ENCODE measurements at places on chromosomes 13 and 19.

- DNase-seq = peak; percentile 76
Observed at GRCh38 chr13:51793570-51794271, 10.2 kb downstream of the DHRS12 start.

- no peak for DNase-seq
Observed at GRCh38 chr13:82947683-82948082, 934.6 kb downstream of the SLITRK1 start.

DNA sequence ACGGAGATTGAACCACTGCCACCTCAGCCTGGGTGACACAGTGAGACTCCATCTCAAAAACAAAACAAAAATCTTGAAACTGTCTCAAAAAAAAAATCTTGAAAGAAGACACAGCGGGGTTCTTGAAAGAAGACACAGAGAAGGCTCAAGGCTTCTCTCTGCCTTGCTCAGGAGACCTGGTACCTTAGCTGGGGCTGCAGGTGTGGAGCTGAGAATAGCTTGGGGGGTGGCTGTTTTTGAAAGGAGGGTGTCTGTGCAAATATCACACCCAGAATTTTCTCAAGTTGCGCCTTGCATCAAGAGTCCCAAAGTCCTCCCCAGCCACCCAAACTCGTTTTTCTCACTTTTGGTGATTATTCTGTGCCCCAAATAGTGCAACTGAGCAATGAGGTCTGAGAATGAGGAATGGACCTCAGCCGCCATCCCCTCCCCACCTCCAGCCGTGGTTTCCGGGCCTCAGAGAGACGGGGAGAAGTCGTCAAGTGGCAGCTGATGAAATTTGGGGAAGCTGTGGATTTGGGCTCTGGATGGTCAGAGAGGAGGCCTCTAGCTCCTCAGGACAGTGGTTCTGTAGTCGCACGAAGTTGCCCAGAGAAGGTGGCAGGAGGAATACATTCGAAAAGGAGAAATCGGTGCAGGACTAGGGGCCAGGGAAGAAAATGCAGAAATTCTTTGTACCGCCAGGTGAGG is 8.8 kb downstream of the S1PR2 start:
- no peak for DNase-seq

DNA sequence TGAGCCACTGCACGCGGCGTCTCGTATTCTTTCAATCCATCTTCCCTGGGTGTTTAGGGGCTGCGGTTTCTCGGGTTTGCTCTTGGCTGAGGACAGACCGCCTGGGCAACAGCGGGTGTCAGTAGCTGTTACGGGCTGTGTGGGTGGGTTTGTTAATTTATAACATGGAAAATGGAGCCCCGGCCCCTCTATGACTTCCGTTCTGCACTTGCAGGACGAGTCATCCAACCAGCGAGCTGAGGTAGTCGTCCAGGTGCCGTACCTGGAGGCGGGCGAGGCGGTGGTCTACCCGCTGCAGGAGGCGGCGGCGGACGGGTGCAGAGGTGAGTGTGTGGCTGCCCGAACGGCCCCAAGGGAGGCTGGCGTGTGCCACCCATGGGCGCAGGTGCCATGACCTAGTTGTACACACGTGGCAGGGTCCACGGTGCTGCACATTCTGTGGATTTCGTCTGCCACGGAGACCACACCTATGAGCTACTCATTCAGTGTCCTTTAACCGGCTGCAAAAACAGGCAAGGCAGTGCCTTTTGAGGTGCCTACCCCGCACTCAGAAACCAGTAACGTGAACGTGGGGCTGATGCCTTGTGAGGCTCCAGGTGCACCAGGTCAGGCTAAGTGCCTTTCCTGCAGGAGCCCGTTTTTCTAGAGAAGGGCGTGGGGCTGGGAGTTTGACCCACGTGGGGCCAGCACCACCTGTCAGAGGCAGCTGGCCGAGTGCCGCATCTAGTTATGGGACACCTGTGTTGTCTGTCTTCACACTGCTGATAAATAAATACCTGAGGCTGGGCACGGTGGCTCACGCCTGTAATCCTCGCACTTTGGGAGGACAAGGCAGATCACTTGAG is 10.9 kb downstream of the POLR2E start:
- DNase-seq = peak; percentile 52

DNA sequence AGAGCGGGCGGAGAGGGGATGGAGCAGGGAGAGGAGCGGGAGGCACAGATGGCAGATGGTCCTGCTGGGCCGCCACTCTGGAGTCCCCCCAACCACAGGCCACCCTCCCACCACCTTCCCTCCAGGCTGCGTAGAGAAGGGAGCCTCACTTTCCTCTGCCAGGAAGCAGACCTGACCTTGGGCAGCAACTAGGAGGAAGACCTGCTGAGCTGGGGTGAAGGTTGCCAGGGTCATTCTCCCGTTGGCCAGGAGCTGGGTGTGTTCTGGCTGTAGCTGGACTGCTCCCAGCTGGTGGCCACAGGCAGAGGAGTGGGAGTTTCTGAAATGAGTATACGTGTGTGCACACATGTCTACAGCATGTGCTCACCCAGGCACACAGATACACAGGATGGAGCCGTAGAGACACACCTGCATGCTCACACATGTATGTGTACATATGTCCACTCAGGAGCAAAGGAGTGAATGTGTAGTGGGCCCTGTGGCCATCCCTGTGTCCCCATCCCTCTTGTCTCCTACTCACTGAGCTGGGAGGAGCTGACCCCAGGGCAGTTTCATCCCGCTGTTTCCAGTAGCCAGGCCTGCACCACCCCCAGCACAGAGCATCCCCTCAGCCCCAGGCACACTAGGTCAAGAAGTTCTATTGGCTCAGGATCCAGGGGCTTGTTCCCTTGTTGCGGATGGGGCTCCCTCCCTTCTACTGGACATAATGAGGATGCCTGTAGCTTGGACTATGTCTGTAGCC is 53.0 kb downstream of the CHST8 start:
- no peak for DNase-seq

DNA sequence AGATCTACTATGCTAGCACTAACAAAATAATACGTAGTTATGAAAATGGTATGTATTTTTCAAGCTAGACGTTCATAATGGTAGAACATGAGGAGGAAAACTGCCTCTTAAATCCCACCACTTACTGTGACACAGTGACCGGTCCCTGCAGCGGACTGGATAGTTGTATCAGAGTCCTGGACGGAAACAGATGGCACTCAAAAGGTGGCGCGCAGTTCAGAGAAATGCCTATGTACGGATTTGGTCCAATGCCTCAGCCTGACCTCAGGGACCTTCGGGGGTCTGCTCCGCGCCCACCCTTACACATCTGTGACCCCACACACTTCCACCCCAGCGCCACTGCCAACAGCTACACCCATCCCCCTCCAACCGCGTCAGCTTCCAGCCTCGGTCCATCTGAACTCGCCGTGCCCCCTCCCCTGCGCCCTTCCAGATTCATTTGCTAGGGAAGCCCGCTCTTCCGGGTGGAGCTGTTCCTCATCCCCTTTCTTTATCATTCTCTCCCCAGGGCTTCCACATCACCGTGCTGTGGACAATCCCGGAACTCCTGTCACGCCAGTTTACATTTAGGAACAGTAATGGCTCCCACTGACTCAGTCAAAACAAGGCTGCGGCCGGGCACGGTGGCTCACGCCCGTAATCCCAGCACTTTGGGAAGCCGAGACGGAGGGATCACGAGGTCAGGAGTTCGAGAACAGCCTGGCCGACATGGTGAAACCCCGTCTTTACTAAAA is 792 bp upstream of the LENG8 start:
- peak; percentile 60 for DNase-seq

DNA sequence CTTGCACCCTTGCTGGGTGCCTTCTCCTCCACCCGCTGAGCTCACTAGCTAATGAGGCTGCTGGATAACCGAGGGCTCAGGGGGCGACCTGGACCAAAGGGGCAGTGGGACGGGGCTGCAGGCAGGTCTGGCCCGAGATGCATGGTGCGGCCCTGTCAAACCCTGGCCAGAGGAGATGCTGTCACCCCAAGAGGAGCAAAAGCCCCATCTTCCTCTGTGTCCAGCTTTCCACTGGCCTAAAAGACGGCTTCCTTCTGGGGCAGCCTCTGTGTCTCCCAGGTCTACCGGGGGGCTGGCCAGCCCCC is 261.8 kb downstream of the TBC1D4 start:
- no peak for DNase-seq

GRCh38 chr19:3483226-3483628 is at the start of gene SMIM44:
SMIM44 (minus strand) TSS chr19:3483441; CDS start chr19:3483403, 38 bp downstream.
- no peak for DNase-seq

GRCh38 chr13:80033951-80034350 is 307.0 kb downstream of the SPRY2 start:
- DNase-seq = no peak

GRCh38 chr19:472005-472858 is 11.4 kb upstream of the SHC2 start:
- DNase-seq = no peak

GRCh38 chr13:102597029-102597961 is 509 bp downstream of the TPP2 start:
- DNase-seq = peak; percentile 42

DNA sequence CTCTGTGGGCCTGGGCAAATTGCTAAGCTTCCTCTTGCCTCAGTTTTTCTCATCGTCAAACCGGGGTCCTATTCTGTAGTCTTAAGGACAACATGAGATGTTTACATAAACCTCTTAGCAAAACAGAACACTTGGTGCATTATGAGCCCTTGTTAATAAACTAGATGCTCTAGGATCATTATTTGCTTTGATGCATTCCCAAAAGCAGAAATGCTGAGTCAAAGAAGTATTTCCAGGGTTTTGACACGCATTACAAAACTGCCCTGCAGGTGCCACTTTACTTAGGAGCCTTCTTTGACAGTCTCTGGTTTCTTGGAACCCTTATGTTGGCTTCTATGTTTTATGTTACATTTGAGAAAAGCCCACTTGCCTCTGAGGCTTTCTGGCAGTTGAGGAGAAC is 12.1 kb downstream of the AKAP11 start:
- no peak for DNase-seq

DNA sequence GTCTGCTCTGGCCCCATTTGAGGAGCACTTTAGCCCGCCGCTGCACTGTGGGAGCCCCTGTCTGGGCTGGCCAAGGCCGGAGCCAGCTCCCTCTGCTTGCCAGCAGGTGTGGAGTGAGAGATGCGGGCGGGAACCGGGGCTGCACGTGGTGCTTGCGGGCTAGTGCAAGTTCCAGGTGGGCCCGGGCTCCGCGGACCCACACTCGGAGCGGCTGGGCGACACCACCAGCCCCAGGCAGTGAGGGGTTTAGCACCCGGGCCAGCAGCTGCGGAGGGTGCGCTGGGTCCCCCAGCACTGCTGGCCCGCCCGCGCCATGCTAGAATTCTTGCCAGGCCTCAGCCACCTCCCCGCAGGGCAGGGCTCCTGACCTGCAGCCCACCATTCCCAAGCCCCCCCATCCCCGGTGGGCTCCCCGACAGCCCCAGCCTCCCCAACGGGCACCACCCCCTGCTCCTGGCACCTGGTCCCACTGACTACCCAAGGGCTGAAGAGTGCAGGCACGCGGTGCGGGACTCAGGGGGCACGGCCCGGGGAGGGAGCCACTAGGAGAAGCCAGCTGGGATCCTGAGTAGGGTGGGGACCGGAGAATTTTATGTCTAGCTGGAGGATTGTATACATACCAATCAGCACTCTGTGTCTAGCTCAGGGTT is 19.1 kb downstream of the COMMD6 start:
- no peak for DNase-seq

- no peak for DNase-seq
Observed at GRCh38 chr19:10916602-10917001, 11.8 kb downstream of the YIPF2 start.

GRCh38 chr13:79374578-79374977 is 31.5 kb downstream of the RBM26 start:
- no peak for DNase-seq

GRCh38 chr13:100454876-100455275 is 133.7 kb downstream of the GGACT start:
- DNase-seq = no peak

DNA sequence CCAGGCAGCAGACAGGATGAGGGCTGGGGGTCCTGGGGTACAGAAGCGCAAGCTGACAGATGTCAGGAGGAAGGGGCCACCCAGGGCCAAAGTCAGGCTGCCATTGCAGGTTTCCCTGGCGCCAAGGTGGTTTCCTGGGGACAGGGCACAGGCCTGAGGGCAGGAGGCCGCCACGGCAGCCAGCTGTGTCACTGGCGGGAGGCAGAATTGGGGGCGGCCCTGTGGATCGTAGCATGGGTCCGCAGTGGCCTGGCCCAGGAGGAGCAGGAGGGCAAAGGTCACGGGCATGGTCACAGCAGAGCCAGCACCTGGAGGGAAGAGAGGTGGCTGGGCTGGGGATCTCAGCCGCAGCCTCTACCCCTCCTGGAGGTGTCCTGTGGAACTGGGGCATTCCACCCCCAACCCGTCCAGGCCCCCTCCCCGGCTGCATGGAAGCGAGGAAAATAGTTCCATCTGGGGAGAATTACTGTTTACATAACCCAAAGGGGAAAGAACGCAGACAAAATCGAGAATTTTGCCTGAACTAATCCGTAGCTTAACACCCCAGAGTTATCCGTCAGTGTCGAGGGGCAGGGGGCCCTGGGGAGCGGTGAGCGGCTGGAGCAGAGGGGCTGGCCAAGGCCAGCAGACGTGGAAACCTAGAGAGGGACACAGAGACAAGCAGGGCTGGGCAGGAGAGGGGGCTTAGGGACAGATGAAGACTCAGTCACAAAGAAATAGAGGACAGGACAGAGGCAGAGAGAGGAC is 1.9 kb downstream of the NTN5 start:
- no peak for DNase-seq

- no peak for DNase-seq
Observed at GRCh38 chr13:56752636-56753035, 388.1 kb upstream of the PRR20A start.

- DNase-seq = no peak
Observed at GRCh38 chr13:33263484-33263883, 22.1 kb downstream of the STARD13 start.

DNA sequence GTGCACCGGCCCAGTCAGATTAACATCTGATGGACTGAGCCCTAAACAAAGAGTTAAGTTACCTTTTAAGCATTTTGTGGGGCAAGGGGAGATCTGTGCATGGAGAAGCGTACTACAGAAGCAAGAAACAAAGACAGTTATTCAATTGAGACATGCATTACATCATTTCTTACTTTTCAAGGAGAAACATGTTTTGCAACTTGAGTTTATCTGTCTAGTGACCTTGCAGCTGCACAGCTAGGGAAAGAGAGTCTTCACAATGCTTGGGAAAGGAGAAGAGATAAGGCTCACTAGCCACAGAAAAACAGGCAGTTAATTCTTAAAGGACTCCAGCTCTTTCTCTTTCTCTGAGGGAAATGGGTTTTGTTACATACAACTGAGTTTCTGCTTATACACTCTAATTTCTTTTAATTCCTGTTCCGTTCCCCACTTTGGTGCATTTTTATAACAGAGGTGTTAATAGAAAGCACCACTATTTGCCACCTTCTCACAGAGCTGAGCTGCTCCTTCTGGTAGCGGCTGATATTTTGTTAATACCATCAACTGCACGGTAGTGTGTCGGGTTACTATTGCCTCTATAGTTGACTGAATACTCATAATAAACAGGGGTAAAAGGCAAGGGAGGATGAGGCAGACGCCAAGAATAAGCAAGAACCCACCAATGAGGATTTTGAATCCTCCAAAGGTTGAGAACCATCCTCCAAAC is 55.9 kb downstream of the ZNF431 start:
- no peak for DNase-seq
